Karpas-422 (cell line): ENCODE measurements at places on chromosomes 1 and 21. TPM values are rescaled to one million over a fixed set of nuclear protein-coding genes. Genes with fewer than 3 reads are reported as not detected.

The KLF17 gene
- not detected in 2 replicates for total RNA-seq

The LCE1C gene
- not detected in 2 replicates for total RNA-seq

DNA sequence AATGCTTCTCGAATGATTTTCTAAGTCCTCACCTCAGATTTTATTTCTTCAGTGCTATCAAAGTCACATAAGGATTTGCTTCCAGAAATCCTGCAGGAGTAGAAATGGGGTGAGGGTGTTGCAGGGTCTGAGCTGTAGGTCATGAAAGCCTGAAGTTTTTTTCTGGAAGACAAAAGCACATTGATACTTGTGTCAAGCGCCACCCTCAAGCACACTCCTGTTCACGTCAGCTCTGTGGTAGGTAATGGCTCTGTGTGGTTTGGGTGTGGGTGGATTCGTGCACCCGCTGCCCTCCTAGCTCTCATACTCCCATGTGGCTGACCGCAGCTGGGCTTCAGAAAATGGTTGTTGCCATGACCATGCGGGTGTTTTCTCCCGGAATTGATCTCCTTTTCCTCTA, 39.9 kb downstream of the AKNAD1 start:
- DNase-seq, result no peak

DNA sequence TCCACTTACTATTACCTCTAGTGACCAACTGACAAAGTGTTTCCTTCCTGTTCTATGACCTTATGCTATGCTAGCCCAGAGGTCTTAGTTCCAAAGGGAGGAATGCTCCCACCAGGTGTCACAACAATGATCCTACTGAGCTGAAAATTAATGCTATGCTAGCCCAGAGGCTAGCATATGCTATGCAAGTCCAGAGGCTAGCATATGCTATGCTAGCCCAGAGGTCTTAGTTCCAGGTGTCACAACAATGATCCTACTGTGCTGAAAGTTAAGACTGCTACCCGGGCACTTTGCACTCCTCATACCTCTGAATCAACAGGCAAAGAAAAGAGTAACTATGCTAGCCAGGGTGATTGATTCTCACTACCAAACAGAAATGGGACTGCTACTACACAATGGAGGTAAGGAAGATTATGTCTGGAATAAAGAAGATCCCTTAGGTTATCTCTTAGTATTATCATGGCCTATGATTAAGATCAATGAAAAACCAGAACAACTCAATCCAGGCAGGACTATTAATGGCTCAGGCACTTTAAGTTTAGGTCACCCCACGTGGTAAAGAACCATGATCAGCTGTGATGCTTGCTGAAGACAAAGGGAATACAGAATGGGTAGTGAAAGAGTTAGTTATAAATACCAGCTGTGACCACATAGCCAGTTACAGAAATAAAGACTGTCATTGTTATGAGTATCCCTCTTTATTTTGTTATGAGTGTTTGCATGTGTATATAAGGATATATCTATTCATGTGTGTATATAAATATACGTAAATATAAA, 114.1 kb downstream of the CSMD2 start:
- no peak for DNase-seq

- no peak for DNase-seq
Observed at GRCh38 chr1:234313171-234313570, 60.1 kb upstream of the COA6 start.
